Caudate nucleus (tissue), 63 donors: ENCODE measurements at places on chromosomes 4 and X.

GRCh38 chr4:184648054-184648312, 1.3 kb downstream of the CASP3 start:
- no peak for DNase-seq

- DNase-seq, result no peak
Measured at GRCh38 chr4:88807499-88807898, 109.9 kb upstream of the NAP1L5 start.

DNA sequence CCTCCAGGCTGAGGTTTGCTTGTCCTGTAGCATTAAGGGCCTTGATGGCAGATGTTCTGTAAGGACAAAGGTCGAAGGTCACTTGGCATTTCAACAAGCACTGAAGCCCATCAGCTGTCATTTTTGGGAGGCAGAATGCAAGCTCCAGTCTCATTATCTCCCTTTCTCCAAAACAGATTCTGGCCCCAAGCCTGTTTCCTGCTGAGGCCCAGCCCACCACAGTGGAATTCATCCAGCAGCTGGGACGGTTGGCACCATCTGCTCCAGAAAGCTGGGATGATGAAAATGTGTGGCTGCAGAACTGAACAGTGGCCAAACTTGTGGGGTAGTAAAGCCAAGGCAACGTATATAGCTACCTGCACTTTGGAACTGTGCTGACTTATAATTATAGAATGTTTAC, 17.7 kb upstream of the PPEF2 start:
- no peak for DNase-seq

DNA sequence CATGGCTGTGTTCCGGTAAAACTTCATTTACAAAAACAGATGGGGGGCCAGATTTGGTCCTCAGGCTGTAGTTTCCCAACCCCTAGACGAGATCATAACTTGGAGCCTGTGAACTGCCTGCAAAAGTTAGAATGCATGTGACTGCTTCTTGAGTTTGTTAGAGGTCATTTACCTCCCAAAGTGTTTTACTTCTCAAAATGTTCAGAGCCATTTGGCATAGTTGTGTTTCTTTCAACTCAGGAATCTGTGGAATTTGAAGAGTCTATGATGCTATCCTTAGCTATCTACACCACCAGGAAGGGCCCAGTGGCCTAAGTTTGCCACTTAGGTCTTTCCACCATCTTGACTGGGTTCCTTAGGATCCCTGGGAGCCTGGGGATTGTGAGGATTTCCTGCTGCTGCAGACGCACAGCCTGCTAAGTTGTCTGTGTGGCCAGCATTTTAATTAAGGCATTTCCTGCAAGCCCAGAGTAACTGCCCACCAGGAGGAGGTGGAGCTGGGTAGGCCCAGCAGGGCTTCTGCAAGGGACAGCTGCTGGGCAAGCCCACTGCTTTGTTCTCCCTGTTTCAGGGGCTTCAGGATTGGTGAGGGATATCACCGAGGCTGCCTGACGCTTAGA, 53.1 kb downstream of the CCNI start:
- no peak for DNase-seq

GRCh38 chrX:30151964-30152363, 63.4 kb upstream of the MAGEB2 start:
- no peak for DNase-seq

GRCh38 chr4:125780747-125781146, 466.0 kb downstream of the FAT4 start:
- DNase-seq, result no peak

GRCh38 chr4:173990126-173990868, 293.2 kb downstream of the FBXO8 start:
- no peak for DNase-seq

DNA sequence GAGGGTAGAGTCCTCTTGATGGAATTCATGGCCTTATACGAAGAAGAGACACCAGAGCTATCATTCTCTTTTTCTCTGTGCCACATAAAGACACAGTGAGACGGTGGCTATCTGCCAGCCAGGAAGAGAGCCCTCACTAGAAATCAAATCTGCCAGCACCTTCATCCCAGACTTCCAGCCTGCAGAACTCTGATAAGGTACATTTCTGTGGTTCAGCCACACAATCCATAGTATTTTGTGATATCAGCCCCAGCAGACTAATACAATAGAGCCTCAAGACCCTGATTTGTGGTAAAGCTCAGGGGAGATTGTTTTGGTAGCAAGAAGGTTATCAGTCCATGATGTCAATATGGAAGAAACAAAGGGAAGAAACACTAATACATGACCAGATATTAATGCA, 1213.2 kb downstream of the NLGN4X start:
- no peak for DNase-seq

GRCh38 chr4:40490481-40490880, 139.2 kb downstream of the RBM47 start:
- DNase-seq, result no peak

GRCh38 chrX:69968950-69969349, 80.8 kb downstream of the AWAT2 start:
- peak; percentile 1 for DNase-seq

DNA sequence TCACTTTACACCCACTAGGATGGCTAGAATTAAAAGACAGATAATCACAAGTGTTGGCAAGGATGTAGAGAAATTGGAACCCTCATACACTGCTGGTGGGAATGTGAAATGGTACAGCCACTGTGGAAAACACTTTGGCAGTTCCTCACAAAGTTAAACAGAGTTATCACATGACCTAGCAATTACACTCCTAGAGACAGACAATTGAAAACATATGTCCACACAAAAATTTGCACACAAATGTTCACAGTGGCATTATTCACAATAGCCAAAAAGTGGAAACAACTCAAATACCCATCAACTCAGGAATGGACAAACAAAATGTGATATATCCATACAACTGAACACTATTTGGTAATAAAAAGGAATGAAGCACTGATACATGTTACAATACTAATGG, 5.7 kb downstream of the ZNF280C start:
- DNase-seq, result no peak

- DNase-seq, result no peak
Measured at GRCh38 chrX:24468245-24468644, 3.2 kb downstream of the PDK3 start.

DNA sequence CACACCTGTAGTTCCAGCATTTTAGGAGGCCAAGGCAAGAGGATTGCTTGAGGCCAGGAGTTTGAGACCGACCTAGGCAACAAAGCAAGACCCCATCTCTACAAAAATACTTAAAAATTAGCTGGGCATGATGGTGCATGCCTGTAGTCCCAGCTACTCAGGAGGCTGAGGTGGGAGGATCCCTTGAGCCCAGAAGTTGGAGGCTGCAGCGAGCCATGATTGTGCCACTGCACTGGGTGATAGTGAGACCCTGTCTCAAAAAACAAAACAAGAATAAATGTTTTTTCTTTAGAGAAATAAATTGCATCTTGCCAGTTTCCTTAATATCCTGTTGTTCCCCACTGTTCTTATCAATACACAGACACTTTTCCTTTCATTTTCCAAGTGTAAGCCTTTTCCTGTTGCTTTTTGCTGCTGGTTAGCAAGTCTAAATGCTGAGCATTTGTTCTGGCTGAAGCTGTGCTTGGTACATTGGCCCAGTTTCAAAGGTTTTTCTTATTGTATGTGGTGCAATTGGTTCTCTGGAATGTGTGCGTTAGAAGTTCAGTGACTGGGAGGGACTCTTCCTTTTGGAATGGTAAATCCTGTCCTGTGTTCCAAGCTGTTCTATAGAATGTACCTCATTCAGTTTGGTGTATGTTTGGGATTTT, 98.2 kb downstream of the AFF1 start:
- no peak for DNase-seq

- no peak for DNase-seq
Measured at GRCh38 chrX:14673764-14674163, 144.4 kb downstream of the GLRA2 start.

- peak; percentile 59 for DNase-seq
Measured at GRCh38 chr4:185470501-185471195, 885 bp downstream of the CCDC110 start.

DNA sequence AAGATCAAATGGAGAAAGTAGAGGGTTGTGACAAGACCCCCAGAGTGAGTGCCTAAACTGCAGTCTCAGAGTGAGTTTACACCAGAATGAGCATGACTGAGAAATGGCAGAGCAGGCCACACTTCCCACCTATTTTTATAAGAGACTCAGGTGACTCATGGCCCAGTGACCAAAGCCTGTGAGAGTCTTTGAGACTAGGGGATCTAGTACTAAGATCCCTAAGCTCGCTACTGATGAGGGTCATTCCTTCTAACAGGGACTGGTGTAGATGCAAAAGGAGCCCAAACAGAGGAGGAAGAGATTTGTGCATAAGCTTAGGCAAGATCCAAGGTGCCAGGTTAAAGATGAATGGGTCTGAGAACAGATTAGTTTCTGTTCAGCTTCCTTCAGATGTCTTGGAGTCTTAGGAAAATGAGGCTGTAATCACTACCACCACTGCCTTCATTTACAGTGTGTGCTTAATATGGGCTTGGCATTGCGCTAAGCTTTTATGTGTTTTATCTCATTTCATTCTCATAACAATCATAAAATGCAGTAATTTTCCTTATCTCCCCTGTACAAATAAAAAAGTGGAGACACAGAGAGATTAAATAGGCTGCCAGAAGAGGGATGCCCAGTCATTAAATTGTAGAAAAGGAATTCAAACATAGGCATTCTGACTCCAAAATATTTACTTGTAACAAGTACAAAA, 62.8 kb downstream of the RWDD4 start:
- no peak for DNase-seq

DNA sequence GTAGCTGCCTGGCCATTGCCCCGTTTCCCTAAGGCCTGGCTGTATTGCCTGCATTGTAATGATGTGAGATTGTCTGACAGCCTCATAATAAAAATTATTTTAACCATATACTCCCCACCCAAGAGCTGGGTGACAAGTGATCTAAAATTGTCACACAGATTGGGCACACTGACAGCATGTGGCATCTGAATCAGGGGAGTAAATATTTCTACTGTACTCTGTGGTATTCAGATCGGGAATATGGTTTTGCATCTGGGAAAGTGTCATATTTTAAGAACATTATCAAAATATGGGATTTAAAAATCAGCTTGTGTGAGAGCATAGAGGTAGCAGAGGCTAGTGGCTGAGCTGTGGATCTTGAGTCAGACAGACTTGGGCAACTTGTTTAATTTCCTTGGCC, 135.8 kb upstream of the PDLIM3 start:
- DNase-seq, result no peak

GRCh38 chr4:10753336-10753735, 68.8 kb upstream of the CLNK start:
- no peak for DNase-seq

DNA sequence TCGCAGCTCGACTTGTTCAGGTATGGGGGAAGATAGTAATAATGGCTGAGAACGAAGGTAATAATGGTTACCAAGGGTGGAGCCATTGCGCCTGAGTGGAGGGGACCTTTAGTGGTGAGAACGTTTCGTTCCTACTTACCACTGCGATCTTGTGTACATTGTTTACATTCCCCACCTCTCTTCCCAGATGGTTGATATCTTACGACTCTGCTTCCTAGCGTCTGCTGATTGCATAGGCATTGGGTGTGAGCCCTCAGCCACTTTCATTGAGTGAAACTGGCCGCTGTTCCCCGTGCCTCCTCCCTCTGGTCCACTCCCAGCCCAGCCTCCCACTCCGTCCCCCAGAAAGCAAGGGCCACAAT, 850 bp downstream of the IGBP1 start:
- no peak for DNase-seq
